Right renal cortex interstitium (tissue), 3 donors: ENCODE measurements at places on chromosomes 1 and 21.

DNA sequence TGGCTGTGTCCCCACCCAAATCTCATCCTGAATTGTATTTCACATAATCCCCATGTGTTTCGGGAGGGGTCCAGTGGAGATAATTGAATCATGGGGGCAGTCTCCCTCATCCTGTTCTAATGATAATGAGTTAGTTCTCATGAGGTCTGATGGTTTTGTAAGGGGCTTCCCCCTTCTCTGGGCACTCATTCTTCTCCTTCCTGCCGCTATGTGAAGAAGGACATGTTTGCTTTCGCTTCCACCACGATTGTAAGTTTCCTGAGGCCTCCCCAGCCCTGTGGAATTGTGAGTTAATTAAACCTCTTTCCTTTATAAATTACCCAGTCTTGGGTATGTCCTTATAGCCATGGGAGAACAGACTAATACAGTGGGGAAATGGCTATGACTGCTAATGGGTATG lies 72.7 kb upstream of the ZNF648 start:
- DNase-seq: no peak

DNA sequence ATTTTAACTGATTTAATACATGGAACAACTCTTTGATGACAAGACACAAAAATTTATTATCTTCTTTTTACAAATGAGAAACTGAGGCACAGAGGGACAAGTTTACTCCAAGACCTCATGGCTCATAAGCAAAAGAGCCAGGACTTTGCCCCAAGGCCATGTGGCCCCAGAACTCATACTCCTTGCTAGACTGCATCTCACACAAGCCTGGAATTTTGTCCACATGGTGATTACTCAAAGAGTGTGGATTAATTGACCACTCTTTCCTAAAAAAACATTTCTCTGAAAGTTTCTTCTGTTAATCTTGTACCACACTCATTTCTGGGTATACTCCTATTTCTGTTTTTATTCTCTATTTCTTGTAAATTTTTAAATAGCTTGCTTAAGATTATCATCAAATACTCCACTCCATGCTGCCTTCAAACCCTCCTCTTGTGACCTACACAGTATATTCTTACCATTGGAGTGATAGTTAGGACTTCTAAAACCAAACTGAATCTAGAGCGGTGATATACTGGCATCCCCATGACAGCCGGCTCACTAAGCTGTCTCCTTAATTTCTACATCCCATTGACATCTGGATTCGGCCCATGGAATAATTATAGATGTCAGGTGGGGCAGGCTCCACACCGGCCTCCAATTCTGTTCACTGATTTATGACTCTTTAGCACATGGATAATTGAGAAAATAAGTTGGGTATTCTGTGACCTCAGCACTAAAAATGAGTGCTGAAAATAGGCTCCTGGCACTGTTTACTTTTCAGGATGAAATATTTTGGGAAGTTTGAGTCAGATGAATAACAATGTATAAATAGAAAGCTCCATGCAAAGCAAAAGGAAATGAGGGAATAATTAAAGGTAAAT lies 16.1 kb downstream of the RGS4 start:
- DNase-seq: no peak

- no peak for DNase-seq
Observed at GRCh38 chr21:26448751-26449150, 124.3 kb downstream of the CYYR1 start.

GRCh38 chr1:169914531-169914930 lies 20.8 kb upstream of the SCYL3 start:
- DNase-seq: no peak

DNA sequence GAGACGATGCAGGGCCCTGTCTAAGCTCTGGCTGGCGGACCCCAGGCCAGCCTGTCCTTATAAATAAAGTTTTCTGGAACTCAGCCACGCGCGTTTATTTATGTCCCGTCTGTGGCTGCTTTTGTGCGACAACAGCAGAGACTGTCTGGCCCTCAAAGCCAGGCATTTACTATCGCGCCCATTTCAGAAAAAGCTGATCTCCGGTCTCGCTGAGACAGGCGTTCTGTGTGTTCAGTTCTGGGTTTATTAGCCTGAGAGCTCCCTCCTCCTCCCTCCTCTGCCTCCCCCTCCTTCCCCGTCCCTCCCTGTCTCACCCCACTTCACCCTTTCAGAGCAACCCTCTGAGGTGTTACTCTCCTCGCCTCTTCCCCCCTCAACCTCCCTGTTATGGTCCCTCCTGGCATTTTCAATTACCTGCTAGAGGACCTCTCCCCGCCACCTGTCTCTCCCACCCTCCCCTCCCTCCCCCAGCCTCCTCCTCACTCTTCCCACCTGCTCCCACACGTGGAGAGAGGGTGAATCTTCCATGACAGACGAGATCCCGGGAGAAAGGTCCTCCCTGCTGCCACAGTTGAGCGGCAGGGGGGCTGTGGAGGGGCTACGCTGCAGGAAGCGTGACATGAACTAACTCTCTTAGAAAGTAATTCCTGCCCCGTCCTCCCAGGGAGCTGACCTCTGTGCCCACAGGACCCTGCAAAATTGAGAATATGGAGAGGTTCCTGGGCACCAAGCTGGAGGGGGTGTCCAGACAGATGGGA lies 59.9 kb downstream of the SPSB1 start:
- no peak for DNase-seq

DNA sequence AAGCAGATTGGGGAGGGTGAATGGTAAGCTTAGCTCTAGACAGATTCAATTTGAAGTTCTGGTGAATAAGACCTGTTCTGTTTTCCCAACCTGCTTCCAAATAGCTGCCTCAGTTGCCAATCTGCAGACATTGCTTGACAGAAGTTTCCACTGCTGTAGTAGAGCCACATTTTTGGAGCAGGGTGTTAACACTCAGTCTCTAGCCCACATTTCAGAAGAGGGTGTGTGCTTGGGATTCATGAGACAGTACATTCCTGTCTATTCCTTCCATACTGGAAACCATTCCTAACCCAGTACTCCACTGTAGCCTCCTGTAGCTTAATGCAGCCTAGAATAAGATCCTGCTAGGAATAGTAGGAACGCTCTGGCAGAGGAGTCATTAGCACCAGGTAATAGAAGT lies 450.5 kb downstream of the NUF2 start:
- no peak for DNase-seq

DNA sequence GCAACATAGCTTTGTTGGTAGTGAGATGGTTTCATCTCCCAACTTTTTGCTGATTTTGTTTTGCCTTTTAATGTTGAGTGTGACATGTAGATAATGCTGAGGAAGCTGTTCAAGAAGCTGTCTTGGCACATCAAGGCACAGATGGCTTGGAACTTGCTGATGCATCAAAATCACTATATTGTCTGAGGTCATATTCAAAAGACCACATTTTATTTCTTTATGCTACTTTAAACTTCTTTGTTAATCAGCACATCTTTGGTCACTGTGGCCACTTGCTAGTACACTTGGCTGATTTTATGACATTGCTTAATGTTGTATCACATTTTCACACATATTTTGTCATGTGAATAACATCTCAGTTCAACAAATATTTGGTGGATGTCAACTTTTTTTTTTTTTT lies 87.1 kb upstream of the BCL10 start:
- DNase-seq: no peak

DNA sequence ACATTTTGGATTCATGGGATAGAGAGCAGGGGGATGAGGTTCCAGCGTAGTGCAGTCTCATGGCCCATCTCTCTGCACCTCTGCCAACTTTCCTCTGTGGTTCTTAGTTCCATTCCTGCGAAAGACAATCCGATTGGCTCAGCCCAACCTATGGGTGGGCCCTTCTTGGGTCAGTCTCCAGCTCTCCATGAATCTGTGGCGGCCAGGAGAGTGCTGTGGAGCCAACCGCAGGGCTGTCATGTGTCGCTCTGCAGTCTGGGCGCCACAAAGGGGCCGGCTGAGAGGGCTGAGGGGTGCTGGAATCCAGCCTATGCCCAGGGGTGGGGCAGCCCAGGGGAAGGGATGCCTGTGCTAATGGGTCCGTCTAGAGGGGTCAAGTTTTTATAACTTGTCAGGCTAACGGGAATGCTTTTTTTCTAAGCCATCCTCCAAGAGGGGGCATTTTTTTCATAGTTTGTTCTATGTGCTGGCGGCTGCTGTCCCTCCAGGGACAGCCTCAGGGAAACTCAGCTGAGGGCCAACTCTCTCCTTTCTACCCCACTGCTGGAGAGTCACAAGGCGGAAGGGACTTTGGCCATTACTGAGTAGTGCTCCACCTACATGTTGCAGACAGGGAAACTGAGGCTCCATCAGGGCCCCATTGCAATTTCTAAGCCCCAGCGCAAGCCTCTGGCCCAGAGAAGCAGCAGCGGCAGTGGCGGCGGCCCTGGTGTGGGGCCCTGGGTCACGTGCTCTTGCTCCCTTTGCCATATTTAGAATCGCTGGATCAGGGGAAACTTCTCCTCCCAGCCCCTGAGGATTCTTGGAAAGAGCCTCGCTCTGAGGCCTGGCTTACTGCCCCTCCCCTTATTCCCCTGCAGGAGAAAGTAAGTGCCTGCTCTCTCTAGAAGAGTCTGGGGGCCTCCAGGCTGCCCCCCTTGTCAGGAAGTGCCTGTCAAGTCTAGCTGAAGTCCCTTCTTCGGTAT lies 23.4 kb downstream of the KCNQ4 start:
- no peak for DNase-seq

DNA sequence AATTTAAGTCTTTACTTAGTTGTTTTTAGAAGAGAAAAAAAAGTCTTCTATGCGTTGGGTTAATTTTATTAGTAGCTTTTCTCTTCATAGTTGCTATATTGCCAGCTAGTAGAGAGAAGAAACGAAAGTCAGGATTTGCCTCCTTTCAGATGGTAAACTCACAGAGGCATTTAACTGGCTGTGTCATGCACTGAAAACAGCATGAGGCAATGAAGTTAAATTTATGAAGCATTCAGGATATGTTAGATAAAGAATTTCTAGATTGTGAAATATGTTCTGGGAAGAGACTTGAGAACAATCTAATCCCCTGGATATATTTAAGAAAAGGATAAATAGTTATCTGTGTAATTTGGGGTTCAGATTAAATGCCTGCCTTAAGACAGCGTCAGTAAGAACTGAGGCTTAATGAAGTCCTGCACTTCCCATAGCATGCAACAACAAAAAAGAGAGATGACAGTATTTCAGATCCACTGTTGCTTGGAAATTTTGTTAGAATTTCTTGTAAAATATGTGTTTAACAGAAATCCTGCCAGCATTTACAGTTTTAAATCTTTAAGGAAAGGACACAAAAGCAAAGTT lies 1.7 kb downstream of the ANGPTL1 start:
- no peak for DNase-seq

GRCh38 chr1:3717715-3718601 lies 34.3 kb upstream of the CCDC27 start:
- DNase-seq: no peak

- no peak for DNase-seq
Observed at GRCh38 chr1:16226490-16227179, 10.3 kb downstream of the CPLANE2 start.

DNA sequence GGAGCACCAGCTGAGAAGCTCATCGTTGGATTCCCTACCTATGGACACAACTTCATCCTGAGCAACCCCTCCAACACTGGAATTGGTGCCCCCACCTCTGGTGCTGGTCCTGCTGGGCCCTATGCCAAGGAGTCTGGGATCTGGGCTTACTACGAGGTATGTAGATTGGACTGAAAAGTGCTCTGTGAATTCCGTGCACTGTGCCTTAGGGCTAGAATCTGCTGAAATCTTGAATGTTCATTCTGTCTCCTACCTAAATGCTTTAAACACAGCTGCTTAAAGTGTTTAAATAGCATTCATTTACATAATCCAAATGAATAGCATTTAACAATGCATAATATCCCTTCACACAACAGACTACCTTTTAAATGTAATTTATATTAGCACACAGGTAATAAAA lies 27.9 kb downstream of the CHIA start:
- DNase-seq: no peak

DNA sequence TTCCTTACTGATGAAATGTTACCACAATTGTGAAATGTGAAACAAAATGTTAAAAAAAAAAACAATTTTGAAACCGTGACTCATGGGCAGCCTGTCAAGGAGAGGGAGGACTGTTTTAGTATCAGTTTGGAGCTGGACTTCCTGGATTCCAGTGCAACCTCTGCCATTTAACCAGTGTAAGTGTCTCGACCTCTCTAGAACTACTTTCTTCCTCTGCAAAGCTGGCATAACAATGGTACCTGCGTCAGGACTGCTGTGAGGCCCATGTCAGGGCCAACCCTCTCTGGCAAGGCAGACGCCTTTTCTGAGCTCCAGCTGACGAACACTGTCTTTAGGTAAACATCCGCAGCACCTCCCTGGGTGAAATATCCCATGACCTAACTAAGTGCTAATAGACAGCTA lies 20.9 kb downstream of the URB1 start:
- DNase-seq: no peak
